ENCODE measurements at places on chromosomes 1 and 21.

GRCh38 chr21:43593078-43593477, 66.2 kb downstream of the HSF2BP start:
- no peak for DNase-seq

- no peak for DNase-seq
These were observed 451.0 kb downstream of the TTLL7 start for GRCh38 chr1:83547901-83548300.

- peak; percentile 72 for DNase-seq
These were observed 602 bp downstream of the SH3BGRL3 start for GRCh38 chr1:26280333-26281042.

DNA sequence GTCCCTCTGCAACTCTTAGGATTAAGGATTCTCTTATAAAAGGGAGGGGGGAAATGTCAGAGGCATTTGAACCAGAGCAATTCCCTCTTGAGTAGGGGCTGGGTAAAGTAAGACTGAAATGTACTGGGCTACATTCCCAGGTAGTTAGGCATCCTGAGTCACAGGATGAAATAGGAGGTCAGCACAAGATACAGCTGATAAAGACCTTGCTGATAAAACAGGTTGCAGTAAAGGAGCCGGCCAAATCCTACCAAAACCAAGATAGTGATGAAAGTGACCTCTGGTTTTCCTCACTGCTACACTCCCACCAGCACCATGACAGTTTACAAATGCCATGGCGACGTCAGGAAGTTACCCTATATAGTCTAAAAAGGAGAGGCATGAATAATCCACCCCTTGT, 14.3 kb upstream of the COX20 start:
- DNase-seq, result no peak

DNA sequence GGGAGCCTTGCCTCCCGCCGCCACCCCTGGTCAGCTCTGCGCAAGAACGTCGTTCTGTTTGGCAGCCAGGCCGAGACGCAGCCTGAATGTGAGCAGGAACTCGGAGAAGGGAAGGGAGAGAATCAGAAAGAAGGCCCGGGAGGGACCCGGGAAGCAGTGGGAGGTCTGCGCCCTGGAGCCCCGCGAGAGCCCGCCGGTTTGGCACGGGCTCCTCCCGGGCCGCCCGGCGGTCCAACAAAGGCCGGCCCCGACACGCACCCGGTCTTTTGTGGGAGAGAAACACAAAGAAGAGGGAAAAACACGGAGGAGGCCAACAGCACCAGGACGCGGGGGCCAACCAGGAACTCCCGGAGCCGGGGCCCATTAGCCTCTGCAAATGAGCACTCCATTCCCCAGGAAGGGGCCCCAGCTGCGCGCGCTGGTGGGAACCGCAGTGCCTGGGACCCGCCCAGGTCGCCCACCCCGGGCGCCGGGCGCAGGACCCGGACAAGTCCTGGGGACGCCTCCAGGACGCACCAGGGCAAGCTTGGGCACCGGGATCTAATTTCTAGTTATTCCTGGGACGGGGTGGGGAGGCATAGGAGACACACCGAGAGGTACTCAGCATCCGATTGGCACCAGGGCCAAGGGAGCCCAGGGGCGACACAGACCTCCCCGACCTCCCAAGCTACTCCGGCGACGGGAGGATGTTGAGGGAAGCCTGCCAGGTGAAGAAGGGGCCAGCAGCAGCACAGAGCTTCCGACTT, 2.7 kb upstream of the OLIG2 start:
- peak; percentile 24 for DNase-seq

- no peak for DNase-seq
These were observed 170.3 kb downstream of the CAMTA1 start for GRCh38 chr1:6955357-6956094.

DNA sequence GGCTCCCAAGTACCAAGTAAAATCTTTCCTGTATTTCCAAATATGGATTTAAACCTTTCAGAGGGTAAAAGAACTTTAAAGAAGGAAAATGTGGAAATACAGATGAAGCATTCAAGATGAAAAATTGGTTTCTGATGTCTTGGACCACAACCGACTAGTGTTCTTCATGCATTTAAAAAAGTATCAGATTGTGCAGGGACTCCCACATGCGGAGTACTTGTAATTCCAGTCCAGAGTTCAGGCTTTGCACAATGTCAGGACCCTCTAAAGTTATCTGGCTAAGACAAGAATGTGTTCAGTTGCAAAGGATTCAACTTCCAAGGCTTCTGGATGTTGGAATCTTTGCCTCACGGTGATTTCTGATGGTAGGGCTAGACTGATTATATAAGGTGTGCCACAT, 66.7 kb downstream of the RGL1 start:
- no peak for DNase-seq

DNA sequence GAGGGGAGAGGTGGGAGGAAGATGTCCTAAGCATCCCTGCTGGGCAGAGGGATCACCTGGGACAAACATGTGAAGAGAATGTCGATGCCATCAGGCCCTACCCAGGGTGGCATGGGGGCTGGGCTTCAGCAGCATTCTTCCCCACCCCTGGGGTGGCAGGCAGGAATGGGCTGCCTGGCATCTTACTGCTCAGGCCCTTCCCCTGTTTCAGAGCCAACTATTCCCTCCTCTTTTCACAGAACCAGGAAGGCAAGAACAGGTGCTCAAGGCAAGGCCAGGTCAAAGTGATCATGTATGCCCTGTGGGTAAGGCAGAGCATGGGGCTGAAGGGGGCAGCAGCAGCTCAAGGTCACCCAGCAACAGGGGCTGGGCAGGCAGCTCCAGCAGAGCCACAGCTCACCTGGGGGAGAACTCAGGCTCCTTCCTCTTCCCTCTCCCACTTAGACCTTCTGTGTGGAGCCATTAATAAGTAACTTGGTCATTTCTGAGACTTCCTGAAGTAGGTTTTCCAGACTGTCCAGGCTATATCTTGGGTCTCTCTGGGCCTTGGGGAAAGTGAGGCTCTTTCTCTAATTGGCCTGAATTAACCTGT, 56.4 kb downstream of the ELK4 start:
- DNase-seq, result no peak

GRCh38 chr1:59819566-59820438, 5.1 kb downstream of the HOOK1 start:
- DNase-seq, result no peak

DNA sequence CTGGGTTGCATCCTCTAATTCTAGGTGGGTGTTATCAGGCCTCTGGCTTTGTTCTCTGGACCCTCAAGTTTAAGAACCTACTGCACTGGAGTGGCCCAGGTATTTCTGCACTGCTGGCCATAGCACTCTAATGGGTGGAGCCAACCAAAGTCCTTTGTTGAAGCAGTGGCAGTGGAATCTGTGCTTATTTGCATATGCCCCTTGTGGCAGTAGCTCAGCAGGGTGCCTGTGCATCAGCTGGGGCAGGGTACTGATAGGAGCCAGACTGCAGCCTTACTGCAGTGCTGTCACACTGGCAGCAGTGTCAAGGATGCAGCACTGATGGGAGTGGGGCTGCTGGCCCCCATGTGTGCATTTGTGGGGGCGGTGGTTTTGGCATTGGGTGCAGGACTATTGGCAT, 660.6 kb downstream of the LRRIQ3 start:
- DNase-seq, result no peak

DNA sequence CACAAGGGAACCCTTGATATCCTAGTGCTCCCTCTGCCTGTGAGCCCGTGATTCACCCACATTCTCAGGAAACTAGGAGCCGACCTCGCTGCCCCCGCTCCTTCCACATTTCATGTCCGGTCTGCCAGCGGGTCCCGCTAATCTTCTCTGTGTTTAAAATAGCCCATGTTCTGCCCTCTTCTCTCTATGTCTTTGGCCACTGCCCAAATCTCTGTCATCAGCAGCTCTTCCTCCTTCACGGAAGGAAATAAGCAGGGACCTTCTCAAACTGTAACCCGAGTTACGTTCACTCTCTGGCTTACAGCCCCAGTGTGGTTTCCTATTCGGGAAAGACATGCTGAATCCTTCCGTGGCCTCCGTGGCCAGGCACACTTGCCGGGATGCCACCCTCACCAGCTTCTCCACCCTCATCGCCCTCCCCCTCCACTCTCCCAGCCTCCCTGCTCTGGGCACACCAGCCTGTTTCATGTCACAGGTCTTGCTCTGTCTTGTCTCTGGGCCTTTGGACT, 21.1 kb upstream of the UBXN10 start:
- DNase-seq, result peak; percentile 48
